ENCODE measurements at places on chromosomes 2 and 18. TPM values are rescaled to one million over a fixed set of nuclear protein-coding genes. Genes with fewer than 3 reads are reported as not detected.

NT5DC4 gene
- total RNA-seq: not detected

- DNase-seq: no peak
These were observed 248.2 kb downstream of the TMX3 start for GRCh38 chr18:68466672-68467071.

DNA sequence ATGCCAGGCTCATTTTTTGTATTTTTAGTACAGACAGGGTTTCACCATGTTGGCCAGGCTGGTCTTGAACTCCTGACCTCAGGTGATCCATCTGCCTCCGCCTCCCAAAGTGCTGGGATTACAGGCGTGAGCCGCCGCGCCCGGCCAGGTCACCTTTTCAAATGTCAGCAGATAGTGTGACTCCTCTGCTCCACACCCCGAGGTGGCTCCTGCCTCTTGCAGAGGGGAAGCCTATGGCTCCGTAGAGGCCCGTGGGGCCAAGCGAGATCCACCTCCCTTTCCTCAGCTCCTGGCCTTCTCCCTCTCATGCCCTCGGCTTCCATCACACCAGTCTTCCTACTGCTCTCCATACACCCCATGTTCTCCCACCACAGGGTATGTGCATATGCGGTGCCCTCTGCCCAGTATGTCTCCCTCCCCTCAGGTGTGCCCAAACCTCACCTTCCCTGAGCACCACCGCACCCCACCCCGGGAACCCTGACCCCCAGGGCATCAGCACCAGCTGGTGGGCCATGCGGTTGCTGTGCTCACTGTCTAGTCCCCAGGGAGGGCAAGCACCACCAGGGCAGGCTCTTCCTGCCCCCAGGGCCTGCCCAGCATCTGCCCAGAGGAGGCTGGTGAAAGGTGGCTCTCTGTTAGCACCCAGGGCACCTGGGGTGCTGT lies 10.7 kb downstream of the GPR17 start:
- DNase-seq: peak; percentile 10

SLC14A1 gene
- not detected for total RNA-seq

DNA sequence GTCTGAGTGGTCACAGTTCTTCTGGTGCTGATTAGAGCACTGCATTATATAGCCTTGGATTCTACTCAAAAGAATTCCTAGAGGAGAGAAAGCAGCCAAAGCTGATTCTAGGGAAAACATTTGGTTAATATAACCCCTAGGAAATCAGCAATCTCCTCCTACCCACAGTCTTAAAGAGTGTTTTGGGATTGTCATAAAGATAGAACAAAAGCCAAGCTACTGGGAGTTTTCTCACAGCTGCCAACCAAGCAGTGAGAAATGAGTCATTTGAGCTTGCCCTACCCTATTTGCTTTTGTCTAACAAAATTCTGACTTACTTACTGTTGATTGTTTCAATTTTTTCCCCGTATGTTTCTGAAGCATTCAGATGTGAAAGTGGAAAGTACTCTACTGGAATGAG lies 469.3 kb downstream of the PLCL1 start:
- DNase-seq: no peak

DNA sequence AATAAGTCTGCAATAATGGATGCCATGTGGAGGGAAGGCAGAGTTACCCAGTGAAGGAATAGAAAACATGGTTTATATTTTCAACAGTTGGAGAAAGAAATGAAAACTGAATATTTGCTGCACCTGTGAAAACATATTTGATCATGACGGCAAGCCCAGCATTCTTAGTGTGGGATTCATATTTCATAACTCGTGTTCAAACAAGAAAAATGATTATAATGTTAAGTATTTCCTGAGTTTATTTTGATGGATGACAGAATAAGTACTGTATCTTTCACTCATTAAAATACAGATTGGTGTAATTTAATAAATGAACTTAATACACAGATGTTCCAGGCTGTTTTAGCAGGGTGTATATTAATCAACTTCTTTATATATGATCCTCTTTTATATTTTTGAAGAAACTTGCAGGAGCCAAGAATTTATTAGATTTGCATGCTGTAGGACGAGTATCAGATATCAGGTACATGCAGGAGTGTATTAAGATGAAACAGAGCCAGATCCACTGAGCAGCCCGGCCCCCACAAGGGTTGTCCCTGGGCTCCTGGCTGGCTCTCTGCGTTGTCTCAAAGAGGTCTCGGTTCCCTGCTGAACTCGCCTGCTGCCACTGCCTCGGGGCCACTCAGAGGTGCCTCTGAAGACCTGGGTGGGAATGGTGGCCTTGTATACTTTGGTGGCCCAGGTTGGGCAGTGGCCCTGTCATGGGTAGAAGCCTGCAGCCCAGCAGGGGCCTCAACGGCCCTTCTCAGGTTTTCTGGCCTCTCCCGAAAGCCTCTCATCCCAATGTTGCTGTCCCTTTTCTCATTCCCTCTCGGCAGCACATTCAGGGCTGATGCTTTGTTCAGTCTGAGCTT lies 95.0 kb upstream of the LDAH start:
- no peak for DNase-seq

SCYGR4 gene
- total RNA-seq: not detected

IMPACT gene
- total RNA-seq: 11.6 TPM

- DNase-seq: no peak
These were observed 10.4 kb downstream of the GAREM1 start for GRCh38 chr18:32460171-32460731.

All from glutamatergic neuron (in vitro differentiated cells).